ENCODE measurements at places on chromosomes 13 and 19.

DNA sequence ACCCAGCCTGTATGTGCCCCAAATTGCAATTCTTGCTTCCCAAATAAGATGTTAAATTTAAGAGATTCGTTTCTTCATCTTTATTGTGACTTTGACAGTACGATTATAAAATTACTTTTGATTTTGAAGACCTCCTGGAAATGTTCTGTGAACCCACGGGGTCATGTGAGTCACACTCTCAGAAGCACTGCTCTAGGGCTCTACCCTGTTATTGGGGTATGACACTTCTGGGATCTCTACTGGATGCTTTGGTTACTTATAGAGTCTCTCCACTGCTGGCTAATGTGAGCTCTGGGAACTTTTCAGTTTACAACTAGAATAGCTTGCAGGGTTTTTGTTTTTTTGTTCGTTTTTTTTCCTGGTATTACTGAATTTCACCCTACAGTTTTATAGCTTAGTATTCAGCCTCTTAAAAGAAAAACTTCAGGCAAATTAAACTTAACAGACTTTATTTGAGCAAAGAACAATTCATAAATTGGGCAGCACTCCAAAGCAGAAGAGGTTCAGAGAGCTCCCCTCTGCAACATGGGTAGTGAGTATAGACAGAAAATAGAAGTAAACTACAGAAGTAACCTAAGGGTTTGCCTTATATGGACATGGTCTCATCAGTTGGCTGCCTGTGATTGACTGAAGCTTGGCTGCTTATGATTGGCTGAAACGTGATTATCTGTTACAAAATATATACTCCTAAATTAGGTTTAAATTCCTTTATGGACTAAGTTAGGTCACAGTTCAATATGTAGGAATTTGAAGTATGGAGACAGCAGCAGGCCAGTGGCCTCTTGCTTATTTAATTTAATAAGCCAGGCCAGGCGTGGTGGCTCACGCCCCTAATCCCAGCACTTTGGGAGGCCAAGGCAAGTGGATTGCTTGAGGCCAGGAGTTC, 28.5 kb upstream of the PSPC1 start:
- no peak for DNase-seq

- DNase-seq, result no peak
Measured at GRCh38 chr13:27401210-27401609, 23.2 kb upstream of the GTF3A start.

GRCh38 chr19:49403404-49404187, 15.5 kb downstream of the KASH5 start:
- no peak for DNase-seq

DNA sequence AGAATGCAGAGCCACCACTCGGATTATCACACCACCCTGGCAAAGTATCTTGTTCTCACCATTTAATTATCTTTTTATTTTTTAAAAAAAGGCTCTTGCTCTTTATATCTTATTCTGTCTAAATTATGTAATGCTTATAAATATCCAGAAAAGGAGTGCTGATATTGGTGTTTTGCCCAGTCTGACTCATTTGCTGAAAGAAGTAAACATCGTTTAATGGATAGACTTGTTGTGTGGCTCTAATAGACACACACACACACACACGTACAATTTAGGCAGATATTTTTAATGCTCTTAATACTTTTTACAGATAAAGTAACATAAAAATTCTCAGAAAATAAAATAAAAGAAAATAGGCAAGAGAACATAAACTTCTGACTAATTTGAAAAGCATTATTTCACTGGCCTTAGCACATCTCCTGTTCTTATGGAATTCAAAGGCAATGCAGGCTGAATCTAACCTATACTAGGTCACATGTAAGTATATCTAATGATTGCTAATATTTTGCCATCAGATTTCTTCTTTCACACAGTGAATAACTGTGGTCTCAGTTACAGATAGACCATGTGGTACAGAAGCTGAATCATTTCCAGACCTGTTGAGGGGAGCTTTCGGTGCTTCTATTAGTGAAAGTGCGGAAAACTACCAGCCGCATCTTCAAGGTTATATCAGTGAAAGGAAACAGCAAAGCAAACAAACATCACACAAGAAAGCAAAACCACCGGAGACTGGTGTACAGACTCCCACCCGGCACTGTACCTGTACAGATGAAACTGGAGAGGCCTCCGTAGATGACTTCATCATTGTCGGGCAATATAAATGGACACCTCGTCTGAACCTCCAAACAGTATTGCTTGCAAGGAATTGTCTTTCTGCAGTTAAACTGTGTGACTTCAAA, 642.1 kb upstream of the ARGLU1 start:
- no peak for DNase-seq

DNA sequence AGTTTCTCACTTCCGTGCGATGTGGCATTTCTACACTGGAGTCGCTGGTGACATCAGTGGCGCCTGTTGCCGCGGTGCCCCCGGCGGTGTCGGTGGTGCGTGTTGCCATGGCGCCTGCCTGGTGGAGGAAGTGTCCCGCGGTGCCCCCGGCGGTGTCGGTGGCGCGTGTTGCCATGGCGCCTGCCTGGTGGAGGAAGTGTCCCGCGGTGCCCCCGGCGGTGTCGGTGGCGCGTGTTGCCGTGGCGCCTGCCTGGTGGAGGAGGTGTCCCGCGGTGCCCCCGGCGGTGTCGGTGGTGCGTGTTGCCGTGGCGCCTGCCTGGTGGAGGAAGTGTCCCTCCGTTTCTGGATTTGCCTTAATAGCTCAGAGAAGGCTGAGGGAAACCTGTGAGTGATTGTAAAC, 127.6 kb downstream of the KDM4B start:
- no peak for DNase-seq

- no peak for DNase-seq
Measured at GRCh38 chr13:112117258-112117954, 50.5 kb downstream of the SOX1 start.

DNA sequence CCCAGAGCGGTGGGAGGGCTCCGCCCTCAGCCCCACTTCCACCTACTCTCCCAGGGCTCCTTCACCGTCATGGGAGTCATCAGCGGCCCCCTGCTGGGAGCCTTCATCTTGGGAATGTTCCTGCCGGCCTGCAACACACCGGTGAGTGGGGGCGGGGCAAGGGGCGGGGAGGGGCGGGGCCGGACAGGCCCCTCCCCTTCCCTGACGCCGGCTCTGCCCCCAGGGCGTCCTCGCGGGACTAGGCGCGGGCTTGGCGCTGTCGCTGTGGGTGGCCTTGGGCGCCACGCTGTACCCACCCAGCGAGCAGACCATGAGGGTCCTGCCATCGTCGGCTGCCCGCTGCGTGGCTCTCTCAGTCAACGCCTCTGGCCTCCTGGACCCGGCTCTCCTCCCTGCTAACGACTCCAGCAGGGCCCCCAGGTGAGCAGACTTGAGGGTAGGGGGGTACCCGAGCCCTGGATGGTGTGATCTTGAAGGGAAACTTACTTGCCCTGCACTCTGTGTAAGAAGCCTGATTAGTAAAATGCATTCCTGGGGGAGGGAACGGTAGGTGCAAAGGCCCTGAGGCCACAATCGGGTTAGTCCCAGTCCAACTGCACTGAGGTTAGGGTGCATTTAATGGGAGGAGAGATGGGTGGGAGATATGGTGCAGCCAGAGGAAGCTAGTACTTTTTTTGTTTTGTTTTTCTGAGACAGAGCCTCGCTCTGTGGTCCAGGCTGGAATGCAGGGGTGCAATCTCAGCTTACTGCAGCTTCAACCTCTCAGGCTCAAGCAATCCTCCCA, 12.1 kb downstream of the SLC5A5 start:
- no peak for DNase-seq

DNA sequence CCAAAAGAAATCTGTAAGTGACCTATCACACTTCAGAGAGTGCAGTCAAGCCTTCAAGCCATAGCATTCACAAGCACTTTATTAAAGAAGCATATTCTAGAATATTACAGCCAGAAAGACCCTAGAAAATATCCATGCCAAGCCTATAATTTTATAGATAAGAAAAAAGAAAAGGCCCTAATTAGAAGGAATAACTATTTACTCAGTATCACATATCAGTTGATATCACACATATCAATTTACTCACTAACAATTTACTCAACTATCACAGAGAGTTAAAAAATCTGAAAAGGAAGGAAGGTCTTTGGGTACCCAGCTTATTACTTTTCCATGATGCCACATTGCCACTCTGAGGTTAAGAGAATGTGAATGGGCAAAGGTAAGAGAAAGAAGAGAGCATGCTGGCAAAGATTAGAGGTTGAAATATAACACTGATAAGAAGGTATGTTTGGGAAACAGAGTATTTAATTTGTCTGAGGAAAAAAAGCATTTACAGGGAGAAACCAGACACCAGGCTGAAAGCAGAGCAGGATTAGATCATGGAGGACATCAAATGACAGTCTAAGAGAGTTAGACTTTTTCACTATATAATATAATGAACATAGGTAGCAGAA, 186.2 kb downstream of the VWA8 start:
- DNase-seq, result no peak

- DNase-seq, result no peak
Measured at GRCh38 chr13:78323848-78324247, 279.5 kb downstream of the POU4F1 start.

GRCh38 chr19:19368087-19368486, 37.4 kb upstream of the GATAD2A start:
- DNase-seq, result no peak

GRCh38 chr13:79382545-79383275, 23.3 kb downstream of the RBM26 start:
- DNase-seq, result no peak

DNA sequence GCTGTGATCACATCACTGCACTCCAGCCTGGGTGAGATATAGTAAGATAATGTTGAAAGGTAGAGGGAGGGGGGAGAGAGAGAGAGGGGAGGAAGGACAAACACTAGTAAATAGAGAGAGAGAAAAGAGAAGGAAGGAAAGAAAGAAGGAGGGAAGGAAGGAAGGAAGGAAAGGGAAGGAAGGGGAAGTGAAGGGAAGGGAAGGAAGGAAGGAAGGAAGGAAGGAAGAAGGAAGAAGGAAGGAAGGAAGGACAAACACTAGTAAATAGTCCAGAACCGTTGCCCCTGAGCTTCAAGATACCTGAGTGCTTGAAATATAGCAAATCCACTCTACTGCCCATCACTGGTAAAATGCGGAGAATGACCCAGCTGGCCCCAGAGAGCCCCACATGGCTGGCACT, 156.5 kb upstream of the ZNF507 start:
- DNase-seq, result no peak

- no peak for DNase-seq
Measured at GRCh38 chr19:53394522-53394973, 401 bp upstream of the ZNF765 start.

GRCh38 chr13:60275208-60275607, 111.5 kb upstream of the DIAPH3 start:
- DNase-seq, result no peak

DNA sequence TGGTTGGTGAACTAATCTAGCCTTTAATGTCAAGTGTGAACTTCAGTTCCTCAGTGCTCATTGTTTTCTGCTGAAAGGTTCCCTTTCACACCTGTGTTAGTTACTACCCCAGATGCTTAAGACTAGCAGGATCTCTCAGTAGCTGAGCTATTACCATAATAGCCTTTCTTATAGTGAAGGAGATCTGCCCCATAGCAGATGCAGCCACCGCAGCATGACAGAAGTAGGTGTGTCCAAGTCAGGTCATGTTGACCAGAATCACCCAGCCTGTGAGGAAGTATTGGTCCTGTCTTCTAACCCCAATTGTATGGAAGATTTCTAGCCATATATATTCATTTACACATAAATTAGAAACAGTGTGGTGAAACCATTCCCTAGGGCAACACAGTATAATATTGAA, 37.3 kb downstream of the ZAR1L start:
- no peak for DNase-seq

DNA sequence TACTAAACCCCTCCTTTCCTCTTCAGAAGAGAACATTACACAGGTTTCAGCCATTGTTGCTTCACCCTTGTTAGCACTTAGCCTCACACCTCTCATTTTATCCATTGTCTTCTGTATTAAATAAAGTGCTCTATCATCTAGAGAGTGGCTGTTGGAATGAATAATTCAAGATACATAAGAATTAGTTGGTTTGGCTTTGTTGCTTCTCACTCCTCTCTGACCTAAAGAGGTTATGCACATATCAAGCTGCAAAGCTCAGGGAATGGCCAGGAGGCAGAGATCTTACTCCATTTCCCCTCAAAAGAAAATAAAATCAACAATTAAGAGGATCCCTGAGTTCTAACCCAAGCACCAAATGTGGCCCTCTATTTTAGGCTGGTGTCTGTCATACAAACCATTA, 79.7 kb downstream of the DCT start:
- no peak for DNase-seq

DNA sequence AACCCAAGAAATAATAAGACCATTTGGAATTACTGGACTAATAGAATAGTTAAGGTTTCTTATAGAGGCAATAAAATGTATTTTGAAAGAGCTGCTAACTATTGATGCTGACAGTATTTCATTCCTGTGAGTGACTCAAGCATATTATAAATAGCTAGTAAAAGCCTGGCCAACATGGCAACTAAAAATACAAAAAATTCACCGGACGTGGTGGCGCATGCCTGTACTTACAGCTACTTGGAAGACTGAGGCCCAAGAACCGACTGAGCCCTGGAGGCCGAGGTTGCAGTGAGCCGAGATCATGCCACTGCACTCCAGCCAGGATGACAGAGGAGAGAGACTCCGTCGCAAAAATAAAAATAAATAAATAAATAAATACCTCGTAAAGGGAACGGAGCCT, 5.4 kb upstream of the ICAM3 start:
- DNase-seq, result no peak

DNA sequence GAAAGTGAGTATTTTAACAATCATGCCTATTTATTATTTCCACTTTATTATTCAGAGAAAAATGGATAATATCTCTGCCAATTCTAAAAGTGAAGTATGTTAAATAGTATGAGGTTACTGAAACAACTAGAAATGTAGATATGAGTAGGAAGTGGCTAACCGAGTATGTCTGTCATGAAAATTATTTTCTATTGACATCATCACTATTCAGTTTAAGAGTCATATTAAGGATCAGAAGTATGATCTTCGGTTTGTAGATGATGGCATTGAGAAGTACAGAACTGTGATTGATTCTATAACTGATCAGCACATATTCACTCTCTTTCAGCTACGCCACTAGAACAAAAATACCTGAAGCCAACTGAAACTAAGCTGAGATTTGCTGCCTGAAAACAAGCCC, 146.4 kb upstream of the SLITRK5 start:
- no peak for DNase-seq

- DNase-seq, result no peak
Measured at GRCh38 chr19:6238643-6239281, 41.0 kb downstream of the MLLT1 start.

DNA sequence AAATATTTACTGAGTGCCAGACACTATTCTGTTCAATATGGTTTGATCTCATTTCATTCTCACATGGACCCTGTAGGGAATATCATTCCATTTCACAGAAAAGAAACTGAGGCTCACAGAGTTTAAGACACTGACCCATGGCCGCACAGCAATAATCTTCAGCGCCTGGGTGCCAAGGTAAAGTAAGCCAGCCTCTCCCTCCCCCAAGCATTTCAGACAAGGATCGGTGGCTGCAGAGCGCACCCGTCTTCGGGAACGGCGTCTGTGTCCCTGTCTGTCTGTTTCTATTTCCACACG, 4.3 kb upstream of the PDE4A start:
- DNase-seq, result no peak

- no peak for DNase-seq
Measured at GRCh38 chr13:67343777-67344176, 113.6 kb upstream of the PCDH9 start.

Measured in stimulated activated CD8-positive, alpha-beta memory T cell treated with anti-CD3 and anti-CD28 coated beads, Interleukin-12 subunit alpha, Interleukin-12 subunit beta, amount 100 ng/mL, for 1 hour (primary cell).